ENCODE measurements at places on chromosomes 3 and 15. TPM values are rescaled to one million over a fixed set of nuclear protein-coding genes. Genes with fewer than 3 reads are reported as not detected.

GRCh38 chr3:34284959-34285826 lies 486.8 kb downstream of the PDCD6IP start:
- H3K4me3 ChIP-seq: no peak overlapping the region
- H3K4me1 ChIP-seq: peaks cover 5% of the 10 kb centered on the region

DNA sequence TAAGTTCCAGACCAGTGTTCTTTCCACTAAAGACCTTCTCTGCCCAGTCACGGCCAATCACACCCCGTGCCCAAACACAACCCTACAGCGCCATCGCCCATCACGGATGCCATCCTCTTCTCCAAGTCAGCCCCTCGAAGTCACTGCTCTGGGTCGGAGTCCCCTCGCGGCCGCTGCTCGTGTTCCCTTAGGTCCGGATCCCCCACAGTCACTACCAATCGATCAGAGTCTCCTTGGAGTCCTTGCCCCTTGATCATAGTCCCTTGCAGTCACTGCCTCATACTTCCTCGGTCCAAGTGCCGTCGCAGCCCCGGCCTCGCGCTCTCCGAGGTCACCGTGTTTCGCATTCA lies 461 bp downstream of the PCYT1A start:
- DNase-seq: peak; percentile 77
- peak overlapping the region; percentile 93 for H3K4me3 ChIP-seq
- H3K27ac ChIP-seq: peak overlapping the region; percentile 60
- no peaks in the 10 kb centered on the region for H3K27me3 ChIP-seq
- H3K36me3 ChIP-seq: no peaks in the 10 kb centered on the region

DNA sequence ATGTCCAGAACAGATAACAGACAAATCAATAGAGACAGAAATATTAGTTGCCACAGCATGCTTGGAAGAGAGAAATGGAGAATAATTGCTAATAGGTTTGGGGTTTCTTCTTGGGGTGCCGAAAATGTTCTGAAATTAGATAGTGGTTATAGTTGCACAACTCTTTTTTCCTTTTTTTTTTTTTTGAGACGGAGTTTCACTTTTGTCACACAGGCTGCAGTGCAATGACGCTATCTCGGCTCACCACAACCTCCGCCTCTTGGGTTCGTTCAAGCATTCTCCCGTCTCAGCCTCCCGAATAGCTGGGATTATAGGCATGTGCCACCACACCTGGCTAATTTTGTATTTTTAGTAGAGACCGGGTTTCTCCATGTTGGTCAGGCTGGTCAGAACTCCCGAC lies 163.3 kb downstream of the PLCH1 start:
- no peaks in the 10 kb centered on the region for H3K4me1 ChIP-seq
- DNase-seq: no peak
- no peak overlapping the region for H3K27ac ChIP-seq
- H3K36me3 ChIP-seq: no peaks in the 10 kb centered on the region
- no peak overlapping the region for H3K4me3 ChIP-seq
- no peaks in the 10 kb centered on the region for H3K27me3 ChIP-seq

The NT5DC2 gene
- 47.8 TPM for total RNA-seq

Data from Karpas-422 (cell line).